ENCODE measurements at places on chromosomes 3 and 15.

GRCh38 chr15:76162036-76162398 lies 102.2 kb downstream of the TMEM266 start:
- DNase-seq, result no peak

DNA sequence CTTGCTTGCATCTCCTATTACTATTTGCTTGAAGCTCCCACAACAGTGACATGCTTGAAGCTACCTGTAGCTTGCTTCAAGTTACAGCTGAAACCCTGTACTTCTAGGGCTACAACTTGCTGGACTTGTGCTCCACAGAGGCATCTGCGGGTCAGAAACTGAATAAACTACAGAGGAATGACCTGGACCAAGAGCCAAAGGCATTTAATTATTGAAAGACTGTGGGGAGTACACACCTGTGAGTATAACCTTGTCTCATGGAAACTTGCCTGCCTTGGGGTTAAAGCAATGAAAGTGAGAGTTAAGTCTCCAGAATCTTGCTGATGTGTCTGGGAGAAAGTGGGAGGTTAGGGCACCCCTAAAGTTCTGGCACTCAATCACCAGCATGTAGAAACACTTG lies 69.8 kb downstream of the UMPS start:
- no peak for DNase-seq

DNA sequence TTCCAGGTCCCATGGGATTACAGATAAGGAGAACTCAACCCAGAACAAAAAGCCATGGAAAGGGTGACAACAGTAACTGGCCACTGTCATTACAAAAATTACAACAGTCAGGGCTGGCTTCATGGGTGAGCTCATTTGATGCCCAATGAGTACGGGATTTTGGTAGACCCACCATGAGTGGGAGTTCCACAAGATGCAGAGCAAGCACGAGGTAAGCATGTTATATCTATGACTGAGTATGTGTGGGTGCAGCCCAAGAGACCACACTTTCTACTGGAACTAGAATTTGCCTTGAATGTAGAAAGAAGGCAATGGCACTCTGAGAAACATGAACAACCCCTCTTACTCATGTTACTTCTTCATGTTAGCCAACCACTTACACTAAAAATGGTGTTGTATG lies 83.3 kb downstream of the IGF2BP2 start:
- DNase-seq, result no peak

- DNase-seq, result no peak
These were observed 208.9 kb downstream of the RSL24D1 start for GRCh38 chr15:54987881-54988280.

GRCh38 chr3:79199966-79200365 lies 567.8 kb downstream of the ROBO1 start:
- DNase-seq, result no peak

DNA sequence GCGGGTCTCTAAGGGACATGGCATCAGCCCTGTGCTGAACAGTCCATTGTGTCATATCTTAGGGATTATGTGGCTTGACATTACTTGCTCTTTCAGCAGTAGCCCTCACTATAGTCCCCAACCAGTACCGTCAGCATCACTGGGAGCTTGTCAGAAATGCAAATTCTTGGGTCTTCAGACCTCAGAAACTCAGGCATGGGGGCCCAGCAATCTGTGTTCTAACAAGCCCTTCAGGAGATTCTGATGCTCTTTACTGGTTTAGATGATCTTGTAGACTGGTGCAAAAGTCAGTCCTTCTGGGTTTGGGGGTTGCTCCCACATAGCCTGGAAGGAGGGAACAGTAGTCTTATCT lies 39.0 kb upstream of the TRAK1 start:
- no peak for DNase-seq

DNA sequence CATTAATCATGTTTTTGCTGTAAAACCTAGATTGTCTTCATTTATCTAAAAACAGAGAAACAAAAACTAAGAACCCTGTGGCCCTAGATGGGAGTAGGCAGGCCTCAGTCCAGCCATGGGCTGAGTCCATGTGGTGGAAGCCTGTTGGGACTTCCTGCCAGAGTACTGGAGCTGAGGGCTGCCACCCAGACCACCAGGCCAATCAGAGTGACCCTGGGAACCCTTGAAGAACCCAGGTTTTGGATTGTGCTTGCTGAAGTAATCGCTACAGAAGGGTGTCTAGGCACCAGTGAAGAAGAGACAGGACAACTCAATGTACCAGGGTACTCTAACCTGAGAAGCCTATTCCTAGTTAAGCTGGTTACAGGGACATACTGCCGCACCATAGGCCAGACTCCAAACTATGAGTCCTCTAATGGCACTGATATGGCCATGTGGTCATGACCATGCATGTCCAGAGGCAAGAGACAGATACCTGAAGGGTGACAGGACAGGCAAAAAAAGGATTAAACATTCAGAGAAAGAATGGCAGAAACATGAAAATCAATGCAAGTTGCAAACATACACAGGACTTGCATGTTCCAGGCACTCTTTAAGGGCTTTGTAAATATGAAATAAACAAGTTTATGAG lies 12.9 kb downstream of the CSRNP1 start:
- DNase-seq, result no peak

DNA sequence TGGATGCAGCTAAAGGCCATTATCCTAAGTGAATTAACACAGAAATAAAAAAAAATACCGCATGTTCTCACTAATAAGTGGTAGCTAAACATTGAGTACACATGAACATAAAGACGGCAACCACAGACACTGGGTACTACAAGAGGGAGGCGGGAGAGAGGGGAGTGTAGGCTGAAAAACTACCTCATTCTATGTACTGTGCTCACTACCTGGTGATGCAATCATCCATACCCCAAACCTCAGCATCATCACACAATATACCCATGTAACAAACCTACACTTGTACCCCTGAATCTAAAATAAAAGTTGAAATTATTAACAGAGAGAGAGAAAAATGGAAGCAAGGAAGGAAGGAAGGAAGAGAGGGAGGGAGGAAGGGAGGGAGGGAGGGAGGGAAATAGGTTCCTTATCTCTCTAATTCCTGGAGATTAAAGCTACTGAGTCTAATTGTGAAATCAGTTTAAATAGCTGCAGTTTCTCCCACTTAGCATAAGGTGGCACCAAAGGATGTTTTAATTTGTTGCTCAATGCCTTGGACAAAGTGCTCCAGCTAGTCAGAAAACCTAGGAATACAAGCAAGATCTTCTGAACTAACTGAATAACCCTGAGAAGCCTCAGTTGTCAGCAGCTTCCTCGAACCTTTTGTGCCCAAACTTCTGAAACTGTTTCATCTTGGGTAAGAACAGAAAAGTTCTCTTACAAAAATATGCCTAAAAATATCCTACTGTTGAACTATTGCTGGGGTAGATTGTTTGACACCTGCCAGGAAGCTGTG lies 79.4 kb upstream of the ATP11B start:
- no peak for DNase-seq

DNA sequence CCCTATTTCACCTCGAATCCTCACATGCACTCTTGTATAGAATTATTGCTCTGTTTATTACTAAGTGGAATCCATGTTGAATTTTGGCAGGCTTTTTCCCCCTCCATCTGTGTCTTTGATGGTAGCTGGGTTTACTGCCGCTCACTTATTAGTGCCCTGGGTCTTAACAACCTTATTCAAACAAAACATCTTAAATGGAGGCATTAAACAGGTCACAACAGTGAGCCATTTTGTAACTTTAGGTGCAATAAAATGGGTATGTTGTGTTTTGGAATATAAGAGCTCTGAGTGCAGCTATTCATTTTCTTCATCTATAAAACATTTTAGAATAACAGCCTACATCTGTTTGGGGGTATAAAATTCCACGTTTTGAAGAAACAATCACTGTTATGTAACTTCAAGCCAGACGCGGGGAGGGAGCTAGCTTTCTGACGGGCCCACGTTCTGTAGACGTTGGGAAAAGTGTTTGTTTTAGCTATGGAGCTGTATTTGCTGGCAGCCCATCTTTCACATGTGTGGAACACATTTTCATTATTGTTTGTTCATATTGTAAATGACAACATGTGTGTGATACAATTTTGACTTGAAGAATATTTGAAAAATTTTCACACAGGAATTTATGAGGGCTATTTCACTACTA lies 122.0 kb downstream of the SLC25A26 start:
- DNase-seq, result no peak

DNA sequence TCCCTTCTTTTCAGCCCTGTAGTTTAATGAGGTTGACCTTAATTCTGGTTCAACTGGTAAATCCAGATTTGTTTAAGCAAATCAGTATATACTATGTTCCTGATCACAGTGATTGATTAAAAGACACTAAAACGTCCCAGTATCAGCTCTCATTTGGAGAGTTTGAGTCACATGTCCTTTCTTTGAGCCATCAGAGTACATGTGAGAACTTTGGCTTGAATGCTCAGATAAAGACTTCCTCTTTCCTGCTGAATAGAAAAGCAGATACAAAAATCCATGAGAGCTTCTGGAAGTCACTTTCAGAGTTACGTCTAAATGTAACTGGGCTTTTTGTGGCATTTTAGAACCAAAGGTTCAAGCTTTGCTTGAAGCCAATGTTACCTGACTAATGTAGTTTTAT lies 341.8 kb upstream of the SATB1 start:
- DNase-seq, result no peak

DNA sequence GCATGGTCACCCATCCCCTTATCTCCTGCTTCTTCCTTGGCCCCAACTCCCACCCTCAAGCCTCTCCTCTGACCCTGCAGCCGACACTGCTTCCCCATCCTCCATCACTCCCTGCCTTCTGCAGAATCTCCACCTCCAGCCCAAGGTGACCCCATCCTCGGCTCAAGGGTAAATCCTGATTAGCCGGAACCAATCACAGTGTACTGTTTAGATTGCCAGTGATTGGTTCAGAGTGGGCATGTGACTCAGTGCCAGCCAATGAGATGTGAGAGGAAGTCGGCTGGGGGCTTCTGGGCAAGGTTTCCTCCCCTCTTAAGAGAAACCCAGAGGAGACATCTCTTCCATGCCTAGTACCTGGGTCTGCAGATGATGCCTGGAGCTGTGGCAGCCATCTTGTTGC lies 10.3 kb downstream of the CACNA2D2 start:
- no peak for DNase-seq

- no peak for DNase-seq
These were observed 2.6 kb upstream of the MDFIC2 start for GRCh38 chr3:70315021-70315420.

GRCh38 chr3:111899966-111900365 lies 40.9 kb downstream of the PHLDB2 start:
- DNase-seq, result no peak

GRCh38 chr15:71743861-71744382 lies 66.4 kb upstream of the NR2E3 start:
- DNase-seq, result peak; percentile 25

DNA sequence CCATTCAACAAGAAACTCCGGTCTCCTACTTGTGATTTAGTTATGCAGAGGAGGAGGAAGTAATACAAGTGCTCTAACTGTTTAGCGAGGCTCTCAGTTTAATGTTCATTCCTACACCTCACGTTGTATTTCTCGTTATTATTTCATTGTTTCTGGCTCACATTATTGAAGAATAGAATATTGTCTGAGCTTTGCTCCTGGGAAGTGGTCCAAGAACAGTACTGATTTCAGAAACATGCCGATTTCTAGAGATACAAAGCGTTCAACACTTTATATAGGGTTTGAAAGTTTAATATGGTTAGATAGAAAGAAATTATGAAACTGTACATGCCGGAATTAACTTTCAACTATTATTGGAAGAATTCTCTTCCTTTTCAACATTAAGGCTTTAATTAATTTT lies 1145.5 kb downstream of the TBL1XR1 start:
- no peak for DNase-seq

- DNase-seq, result no peak
These were observed 137.6 kb upstream of the TOPAZ1 start for GRCh38 chr3:44104043-44104442.

DNA sequence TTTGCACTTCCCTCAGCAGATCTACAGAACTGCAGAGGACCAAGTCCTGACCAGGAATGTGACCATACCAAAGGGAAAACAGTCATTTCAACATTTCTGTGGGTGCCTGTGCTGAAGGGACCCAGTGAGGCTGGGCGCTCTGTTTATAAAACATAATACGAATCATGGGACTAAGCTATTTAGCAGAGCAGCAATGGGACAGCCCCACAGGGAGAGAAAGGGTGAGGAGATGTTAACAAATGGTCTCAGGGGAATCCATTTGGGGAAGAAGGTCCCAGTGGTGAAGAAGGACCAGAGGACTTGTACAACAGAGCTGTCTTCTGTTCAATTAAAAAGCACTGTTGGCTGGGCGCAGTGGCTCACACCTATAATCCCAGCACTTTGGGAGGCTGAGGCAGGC lies 1025.4 kb downstream of the FHIT start:
- DNase-seq, result no peak
